Kidney glomerular epithelial cell (primary cell): ENCODE measurements at places on chromosomes 7 and 10.

DNA sequence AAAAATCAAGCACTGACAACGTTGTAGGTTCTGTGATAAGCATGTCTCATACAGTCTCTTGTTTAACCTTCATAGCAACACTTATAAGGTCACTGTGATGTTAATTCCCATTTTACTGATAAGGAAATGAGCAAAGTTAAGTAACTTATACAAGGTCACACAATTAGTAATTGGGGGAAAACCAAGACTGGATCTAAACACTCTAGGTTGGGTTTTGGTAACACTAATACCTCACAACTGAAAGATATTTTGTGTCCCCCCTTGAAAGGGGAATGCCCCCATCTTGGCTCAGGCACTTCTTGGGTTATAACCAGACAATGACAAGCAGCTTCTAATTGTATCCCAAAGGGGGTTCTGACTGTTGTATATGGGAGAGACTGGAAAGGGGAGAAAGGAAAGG lies 36.0 kb upstream of the ABCB4 start:
- no peak for DNase-seq

- DNase-seq = peak; percentile 14
Measured at GRCh38 chr10:70265032-70265689, 18.6 kb downstream of the NPFFR1 start.

DNA sequence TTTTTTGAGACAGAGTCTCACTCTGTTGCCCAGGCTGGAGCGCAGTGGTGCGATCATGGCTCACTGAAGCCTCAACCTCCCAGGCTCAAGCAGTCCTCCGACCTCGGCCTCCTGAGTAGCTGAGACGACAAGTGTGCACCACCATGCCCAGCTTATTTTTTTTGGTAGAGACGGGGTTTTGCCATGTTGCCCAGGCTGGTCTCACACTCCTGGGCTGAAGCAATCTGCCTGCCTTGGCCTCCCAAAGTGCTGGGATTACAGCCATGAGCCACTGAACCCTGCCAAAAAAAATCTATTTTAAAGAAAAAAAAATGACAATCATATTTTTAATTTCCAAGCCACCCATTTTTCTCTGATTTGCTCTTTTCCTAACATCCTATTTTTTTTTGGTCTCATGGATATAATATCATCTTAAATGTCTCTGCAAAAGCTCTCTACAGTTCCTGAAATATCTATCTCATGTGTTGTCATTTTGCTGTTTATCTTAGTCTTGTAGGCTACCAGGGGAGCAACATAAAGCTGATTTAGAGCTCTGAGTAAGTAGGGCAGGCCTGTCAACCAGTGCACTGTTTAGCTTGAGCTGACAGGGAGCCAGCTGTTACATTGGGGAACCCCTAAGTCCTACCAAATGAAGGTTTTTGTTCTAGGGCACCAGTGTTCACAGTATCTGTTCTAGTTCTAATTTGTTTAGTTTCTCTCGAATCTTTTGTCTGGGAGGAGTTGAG lies 29.9 kb upstream of the HBP1 start:
- no peak for DNase-seq

GRCh38 chr7:77627309-77627676 lies 69.0 kb upstream of the RSBN1L start:
- no peak for DNase-seq

GRCh38 chr10:9885761-9886160 lies 1131.9 kb upstream of the CELF2 start:
- no peak for DNase-seq

GRCh38 chr10:12832096-12832495 lies 169.4 kb downstream of the CCDC3 start:
- DNase-seq = no peak

- peak; percentile 21 for DNase-seq
Measured at GRCh38 chr10:88546497-88546896, 36.6 kb downstream of the RNLS start.

DNA sequence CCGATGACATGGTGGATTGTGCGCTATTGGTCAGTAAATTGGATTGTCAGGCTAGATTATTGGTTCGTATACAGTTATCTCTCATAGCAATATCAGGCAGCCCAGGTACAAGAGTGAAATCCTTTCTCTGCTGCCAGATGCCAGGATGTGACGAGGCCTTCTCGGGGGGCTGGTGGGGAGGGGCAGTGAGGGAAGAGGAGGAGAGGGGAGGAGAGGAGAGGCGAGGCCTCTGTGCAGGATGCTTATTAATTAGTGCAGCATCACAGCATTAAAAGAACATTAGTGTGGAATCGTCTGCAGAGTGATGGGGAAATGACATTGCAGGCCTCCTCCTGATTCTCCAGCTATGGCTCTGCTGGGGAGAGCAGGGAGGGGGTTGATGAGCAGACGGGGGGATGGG lies 30.5 kb upstream of the SLF2 start:
- no peak for DNase-seq

GRCh38 chr10:98312822-98313221 lies 44.8 kb upstream of the LOXL4 start:
- no peak for DNase-seq

GRCh38 chr10:60821656-60822055 lies 43.4 kb downstream of the CDK1 start:
- DNase-seq = no peak

DNA sequence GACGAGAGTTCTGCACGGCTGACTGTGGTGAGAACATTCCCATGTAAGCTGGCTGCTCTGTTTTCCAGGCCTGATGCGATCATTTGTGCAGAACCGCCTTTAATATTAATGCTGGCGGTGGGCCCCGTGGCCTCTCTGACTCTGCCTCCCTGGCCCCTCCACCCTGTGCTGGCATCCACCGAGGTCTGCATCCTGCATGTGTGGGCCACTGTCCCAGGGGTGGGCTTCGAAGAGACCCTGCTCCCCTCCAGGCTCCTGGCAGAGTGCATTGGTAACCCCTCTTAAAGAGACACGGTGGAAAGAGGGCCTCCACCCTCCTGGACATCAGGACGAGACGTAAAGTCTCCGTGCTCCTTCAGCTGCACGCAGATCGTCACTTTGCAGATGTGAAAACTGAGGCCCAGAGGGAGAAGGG lies 67.3 kb upstream of the FAM20C start:
- no peak for DNase-seq

GRCh38 chr10:101061624-101062231 lies at the start of gene KAZALD1:
Gene KAZALD1 (plus strand): TSS chr10:101061989. CDS start chr10:101062593, 604 bp downstream.
- no peak for DNase-seq

GRCh38 chr7:150447966-150448788 lies 2.3 kb upstream of the GIMAP8 start:
- no peak for DNase-seq

- DNase-seq = no peak
Measured at GRCh38 chr7:150404172-150404804, 25.2 kb downstream of the ZNF775 start.

- DNase-seq = peak; percentile 87
Measured at GRCh38 chr7:116194115-116194514, 16.2 kb upstream of the TES start.

DNA sequence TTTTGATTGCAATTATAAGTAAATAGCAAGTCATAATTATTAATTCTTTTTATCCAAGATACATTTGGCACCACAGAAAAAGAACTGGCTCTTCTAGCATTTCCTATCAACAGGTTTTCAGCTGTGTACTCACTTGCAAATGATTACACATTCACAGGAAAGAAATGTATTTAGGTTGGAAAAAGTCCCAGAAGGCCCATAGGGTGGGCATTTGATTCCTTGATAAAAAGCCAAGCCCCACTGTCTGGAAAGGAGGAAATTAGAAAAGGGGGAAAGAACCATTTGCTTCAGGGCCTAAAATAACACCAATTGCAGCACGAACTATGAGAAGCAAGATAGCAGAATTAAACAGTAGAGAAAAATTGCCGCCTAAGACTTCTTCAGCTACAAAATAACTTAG lies 80.8 kb upstream of the COL1A2 start:
- DNase-seq = no peak

DNA sequence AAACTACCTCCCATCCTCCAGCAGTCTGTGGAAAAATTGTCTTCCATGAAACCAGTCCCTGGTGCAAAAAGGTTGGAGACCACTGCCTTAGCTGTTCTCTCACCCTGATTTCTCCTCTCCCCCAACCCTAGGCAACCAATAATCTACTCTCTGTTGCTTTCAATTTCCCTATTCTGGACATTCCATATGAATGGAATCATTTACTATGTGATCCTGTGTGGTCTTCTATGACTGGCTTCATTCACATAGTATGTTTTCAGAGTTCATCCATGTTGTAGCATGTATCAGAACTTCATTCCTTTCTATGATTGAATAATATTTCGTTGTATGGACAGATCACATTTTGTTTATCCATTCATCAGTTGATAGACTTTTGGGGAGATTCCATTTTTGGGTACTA lies 38.3 kb upstream of the DLG5 start:
- no peak for DNase-seq

DNA sequence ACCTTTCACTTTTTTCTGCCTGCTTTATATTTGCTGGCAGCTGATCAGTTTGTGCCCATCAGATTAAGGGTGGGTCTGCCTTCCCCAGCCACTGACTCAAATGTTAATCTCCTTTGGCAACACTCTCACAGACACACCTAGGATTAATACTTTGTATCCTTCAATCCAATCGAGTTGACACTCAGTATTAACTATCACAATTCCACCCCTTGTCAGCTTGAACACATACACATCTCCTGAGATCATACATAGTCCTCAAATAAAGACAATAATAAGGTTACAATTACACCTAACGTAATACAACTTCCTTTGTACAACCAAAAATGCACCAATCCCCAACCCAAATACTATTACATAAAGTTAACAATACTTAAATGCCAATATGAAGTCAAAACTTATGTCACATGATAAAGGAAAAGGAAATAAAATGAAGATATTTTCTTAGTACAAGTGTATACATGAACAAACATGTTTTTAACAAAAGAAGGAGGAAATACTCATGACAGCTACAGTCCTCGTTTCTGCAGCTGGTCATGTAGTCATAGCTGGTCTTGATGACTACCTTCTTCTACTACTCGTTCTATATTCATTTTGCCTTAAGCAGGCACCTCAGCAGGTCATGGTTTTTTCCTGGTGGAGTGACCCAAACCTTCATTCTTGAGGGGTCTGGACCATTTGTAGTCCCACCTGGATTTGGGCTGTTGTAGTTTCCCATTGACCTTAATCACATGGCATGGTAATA lies 96.7 kb upstream of the CABCOCO1 start:
- no peak for DNase-seq

DNA sequence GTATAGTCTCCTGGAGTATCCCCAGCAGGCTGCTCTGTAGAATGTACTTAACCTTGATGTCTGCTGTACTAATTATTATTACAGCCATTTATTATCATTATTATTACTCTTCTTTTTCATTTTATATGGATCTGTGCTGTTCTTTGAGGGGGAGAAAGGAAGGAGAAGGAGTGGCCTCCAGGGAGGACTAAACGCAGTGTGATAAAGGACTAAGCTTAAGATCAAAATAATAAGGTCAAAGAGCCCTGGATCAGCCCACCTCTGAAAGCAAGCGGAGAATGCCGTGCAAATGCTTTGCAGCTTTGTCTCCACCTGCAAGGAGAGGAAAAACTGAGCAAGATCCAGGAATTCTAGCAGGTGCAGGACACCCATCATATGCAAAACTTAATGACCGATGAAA lies 65.3 kb downstream of the RELN start:
- DNase-seq = no peak

DNA sequence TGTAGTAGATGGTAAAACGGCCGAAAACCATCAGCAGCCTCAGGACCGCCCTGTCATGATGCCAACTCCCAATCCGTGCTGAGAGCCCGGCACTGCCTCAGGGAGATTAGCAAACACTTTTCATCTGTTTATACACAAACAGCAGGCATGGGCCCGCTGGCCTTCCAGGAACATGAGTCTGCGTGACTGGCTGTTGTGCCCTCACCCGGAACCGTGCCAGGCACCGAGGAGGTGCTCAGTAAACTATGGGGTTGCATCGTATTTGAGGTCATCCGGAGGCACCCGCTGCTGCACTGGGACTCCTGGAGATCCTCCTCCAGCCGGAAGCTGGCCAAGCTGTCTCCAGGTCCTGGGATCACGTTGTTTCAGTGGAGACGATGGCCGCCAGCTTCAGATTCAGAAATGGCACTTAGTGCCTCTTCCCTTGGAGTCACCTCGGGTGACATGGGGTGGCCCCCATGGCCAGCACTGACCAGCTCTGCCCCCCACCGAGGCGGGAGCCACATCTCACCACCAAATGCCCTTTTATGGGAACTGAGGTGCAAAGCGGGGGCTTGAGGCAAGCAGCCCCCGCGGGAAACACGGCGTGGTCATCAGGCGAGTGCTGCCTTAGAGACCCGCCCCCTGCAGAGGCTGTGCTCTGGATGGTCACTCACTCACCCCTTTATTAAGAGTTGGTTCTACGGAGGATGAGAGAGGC lies 585.9 kb downstream of the PTPRN2 start:
- no peak for DNase-seq

DNA sequence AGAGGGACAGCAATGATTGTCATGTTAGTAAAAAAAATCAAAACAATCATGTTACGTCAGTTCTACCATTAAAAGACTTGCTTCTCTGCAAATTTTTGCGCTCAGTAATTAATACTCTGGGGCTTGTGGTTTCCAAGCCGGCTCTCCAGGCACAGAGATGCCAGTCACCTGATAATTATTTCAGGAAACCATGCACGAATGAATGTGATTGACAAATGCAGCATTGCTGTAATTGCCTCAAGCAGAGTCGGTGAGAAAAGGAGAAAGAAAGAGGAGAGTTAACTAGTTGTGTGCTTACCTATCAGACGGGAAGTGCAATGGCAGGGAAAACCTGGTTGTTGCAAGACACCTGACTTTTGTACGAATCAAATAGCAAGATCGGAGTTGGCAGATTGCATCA lies 609.8 kb upstream of the MKI67 start:
- no peak for DNase-seq

GRCh38 chr10:124002391-124003069 lies 90.9 kb downstream of the CHST15 start:
- no peak for DNase-seq

GRCh38 chr10:104515678-104516199 lies 125.4 kb upstream of the SORCS3 start:
- no peak for DNase-seq

DNA sequence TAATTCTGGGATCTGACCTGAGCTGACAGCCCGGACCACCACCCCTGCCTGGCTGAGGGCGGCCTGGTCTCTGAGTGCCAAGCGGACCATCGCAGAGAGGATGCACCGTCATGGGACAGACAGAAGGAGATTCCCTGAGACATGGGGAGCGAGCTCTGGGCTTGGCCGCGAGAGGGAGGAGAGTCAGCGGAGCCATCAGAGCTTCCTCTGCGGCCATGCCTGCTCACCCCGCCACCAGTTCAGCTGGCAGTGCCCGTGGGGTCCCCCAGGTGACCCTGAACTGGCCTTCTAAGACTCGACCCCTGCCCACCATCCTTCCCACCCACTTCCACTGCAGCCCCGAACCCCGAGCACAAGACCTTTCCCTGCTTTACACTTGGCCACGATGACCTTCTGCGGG lies 152.8 kb downstream of the TCERG1L start:
- no peak for DNase-seq

DNA sequence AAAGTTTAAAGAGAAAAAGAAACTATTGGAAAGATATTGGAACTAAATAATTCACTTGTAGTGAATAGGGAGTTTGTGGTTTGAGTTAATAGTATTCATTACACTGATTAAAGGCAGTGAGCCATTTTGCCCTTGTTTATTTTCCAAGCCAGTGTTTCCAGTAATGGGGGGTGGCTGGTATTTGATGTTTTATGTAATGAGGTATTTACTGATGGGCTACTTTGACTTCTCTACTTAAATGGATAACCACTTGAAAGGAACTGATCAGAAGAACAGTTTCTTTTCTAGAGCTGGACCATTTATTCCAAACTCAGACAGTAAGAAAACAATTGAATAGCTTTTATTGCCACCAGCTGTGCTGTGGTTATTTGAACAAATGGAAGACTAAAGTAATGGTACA lies 227.0 kb upstream of the HDAC9 start:
- DNase-seq = no peak

- peak; percentile 65 for DNase-seq
Measured at GRCh38 chr7:40306596-40306995, 171.8 kb downstream of the SUGCT start.
